ENCODE measurements at places on chromosomes 16 and 17.

DNA sequence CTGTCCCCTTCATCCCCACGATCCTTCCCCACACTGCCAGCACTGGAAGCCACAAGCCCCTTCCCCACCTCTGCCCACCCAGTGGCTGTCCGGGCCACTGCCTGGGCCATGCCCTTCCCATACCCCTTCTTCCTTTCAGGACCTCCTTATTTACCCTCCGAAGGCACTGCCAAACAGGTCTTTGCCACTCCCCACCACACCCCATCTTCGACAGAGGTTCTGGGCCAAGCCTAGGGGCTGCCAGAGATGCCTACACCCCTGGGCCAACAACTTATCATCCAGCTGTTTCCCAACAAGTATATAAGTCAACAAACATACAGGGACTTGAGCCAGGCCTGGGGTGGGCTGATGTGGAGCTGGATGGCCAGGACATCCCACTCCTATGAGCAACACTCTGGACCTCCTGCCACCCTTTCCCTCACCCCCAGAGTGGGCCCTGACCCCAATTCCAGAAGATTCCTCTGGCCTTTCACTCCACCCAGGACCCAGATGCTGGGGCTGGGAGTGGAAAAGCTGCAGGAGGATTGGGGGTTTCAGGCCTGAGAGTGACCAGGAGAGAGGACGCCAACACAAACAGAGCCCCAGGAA is 1.5 kb upstream of the PPP1R1B start:
- DNase-seq: no peak

- DNase-seq: no peak
These were observed 5.0 kb upstream of the ALDH3A1 start for GRCh38 chr17:19753051-19753509.

- DNase-seq: peak; percentile 63
These were observed 27.1 kb upstream of the JPH3 start for GRCh38 chr16:87575027-87575804.

- no peak for DNase-seq
These were observed 211.4 kb downstream of the GSG1L start for GRCh38 chr16:27852116-27852515.

DNA sequence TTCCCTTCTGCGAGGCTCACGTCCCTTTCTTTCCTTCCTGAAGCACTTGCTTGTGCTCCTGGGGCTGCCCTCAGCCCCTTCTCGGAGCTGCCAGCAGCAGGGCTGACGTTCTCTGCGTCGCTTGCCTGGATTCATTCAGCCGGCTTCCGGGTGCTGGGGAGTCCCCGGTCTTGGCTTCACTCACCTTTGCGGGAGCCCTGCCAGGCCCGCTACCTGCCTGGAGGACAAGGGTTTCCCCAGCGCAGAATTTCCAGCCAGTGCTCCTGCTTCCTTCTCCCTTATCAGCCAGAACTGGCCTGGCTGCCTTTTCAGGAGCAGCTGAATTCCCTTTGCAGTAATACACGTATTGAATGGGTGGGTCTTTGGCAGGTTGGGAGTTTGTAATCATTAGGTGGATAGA is 22.1 kb upstream of the IL17C start:
- DNase-seq: no peak

GRCh38 chr17:75603123-75603522 is 15.5 kb downstream of the MYO15B start:
- no peak for DNase-seq

GRCh38 chr16:30120340-30121105 is 2.5 kb downstream of the MAPK3 start:
- no peak for DNase-seq

Data from HuH-7.5 (cell line).